NCI-H1417 (cell line): ENCODE measurements at places on chromosomes 2 and 18.

GRCh38 chr2:231052494-231053451 is 3.9 kb upstream of the PSMD1 start:
- DNase-seq: peak; percentile 92

DNA sequence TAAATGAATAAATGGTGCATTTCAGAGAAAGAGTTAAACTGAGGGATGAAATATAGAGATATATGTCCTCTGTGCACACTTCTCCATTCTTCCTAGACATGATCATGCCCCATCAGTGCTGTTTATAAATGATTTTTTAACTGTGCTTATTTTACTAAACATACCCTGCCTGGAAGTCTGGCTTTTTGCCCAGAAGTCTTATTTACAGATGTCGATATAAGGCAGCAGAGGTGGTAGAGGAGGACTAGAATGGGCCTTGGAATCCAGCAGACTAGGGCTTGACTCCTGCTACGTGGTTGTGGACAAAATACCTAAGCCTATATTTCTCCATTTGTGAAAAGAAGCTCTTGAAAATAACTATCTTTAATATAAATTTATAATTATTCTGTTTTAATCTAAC is 355.5 kb downstream of the RAD51AP2 start:
- DNase-seq: no peak

- no peak for DNase-seq
These were observed 481.0 kb upstream of the MYT1L start for GRCh38 chr2:2812117-2812516.

GRCh38 chr2:60385648-60386047 is 167.8 kb downstream of the BCL11A start:
- DNase-seq: no peak

DNA sequence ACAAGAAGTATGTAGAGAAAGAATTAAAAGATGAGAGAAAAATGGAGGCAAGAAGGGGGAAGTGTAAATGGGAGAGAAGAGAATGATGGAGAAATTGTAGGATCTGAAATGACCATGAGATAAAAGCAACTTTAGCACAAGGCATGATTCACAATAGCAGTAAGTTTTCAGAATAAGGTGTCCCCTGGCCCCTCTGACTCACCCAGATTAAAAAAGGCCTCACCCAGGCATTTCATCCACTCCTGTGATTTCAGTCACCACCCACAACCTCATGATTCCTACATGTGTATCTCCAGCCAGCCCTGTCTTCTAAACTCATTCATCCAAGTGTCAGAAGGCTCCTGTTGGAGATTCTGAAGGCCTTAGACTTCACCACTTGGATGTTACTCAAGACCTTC is 56.6 kb downstream of the SP100 start:
- no peak for DNase-seq

DNA sequence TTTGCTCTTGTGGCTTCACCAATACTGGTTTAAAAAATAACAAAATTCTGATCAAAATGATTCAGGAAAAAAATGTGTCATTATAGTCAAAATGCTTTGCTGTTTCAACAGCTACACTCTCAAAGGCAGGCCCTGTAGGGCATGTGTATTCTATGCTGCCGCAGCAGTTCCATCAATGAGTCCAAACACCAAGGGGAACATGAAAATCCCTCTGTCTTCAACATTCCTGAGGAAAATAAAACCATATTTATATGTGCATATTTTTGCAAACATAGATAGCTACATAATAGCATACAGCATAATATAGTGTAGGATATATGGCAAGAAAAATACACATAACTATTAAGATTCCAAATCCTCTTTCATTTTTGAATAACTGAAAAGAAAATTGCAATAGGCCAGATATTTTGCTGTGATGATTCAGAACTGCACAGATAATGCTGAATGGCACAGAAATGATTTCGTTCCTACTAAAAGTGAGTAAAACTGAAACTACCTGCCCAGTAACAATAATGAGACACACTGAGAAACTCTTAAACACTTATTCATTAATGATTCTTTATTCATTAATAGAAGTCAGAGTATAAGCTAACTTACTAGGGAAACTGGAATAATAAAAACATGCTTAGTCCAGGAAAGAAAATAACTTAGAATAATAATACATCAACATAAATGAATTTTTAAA is 343.8 kb downstream of the SUCLG1 start:
- DNase-seq: no peak

GRCh38 chr2:204278454-204278853 is 266.8 kb upstream of the PARD3B start:
- DNase-seq: no peak

- DNase-seq: no peak
These were observed 262.1 kb downstream of the GALNT13 start for GRCh38 chr2:154133823-154134222.

- no peak for DNase-seq
These were observed 8.3 kb downstream of the FN1 start for GRCh38 chr2:215427585-215427984.

- DNase-seq: no peak
These were observed 142.7 kb upstream of the ST6GAL2 start for GRCh38 chr2:107028661-107029060.

GRCh38 chr2:9771481-9772017 is 71.7 kb upstream of the TAF1B start:
- peak; percentile 16 for DNase-seq

DNA sequence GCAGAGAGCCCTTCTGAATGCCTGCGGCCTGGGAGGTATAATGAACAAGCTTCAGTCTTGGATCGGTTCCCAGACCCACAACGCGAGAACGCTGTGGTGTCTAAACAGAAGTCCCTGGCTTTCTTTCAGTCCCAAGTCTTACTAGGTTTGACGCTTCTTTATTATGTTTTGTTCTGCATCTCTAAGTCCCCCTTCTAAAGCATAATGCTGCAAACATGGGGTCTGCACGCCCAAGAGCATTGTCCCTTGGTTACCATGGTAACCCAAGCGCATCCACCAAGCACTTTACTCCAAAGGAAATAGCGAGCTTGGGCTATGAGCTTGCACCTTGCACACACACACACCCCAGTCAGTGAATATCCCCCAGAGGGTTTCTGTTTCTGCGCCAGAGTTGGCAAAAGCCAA is 193.7 kb downstream of the INO80D start:
- DNase-seq: peak; percentile 58

GRCh38 chr18:44033144-44033701 is 647.5 kb upstream of the SETBP1 start:
- no peak for DNase-seq

DNA sequence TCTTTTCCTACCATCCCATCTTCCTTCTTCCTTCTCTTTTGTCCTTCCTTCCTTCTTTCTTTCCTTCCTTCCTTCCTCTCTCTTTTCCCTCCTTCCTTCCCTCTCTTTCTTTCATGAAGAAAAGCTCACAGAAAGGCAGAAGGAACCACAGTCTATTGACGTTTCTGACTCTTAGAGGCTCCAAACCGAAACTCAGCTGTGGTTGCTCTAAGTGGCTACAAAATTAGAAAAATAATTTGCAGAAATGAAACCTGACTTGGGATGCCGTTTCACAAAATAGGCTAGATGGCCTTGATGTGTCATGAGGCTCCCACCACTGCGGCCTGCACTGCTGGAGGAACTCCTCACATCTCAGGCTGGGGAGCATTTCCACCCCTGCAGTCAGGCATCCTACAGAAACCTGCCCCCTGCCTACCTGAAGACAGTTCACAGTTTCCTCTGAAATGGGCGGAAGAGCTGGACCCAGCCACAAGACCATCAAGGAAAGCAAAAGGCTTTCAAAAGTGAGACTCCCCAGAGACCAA is 165.6 kb downstream of the SMAD7 start:
- DNase-seq: no peak

DNA sequence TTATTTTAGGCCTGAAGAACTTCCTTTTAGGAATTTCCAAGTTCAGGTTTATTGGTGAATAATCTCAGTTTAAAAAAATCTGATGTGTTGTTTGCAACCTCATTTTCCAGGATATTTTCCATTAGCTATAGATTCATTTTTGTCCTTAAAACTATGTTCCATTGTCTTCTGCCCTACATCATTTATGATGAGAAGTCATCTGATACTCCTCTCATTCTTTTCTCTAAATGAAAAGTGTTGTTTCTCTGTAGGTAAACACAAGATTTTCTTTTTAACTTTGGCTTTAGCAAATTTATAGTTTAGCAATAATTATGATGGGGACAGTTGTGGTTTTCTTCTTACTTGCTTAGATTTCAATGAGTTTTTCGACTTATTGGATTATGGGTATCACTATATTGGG is 427.3 kb downstream of the DCDC2C start:
- DNase-seq: peak; percentile 8

GRCh38 chr2:179981085-179981484 is 26.0 kb downstream of the CWC22 start:
- DNase-seq: peak; percentile 15

GRCh38 chr2:83561592-83561991 is 897.5 kb downstream of the SUCLG1 start:
- no peak for DNase-seq

- no peak for DNase-seq
These were observed 41.7 kb downstream of the CYP20A1 start for GRCh38 chr2:203280428-203281064.

GRCh38 chr2:172847188-172847587 is 111.5 kb downstream of the RAPGEF4 start:
- no peak for DNase-seq

DNA sequence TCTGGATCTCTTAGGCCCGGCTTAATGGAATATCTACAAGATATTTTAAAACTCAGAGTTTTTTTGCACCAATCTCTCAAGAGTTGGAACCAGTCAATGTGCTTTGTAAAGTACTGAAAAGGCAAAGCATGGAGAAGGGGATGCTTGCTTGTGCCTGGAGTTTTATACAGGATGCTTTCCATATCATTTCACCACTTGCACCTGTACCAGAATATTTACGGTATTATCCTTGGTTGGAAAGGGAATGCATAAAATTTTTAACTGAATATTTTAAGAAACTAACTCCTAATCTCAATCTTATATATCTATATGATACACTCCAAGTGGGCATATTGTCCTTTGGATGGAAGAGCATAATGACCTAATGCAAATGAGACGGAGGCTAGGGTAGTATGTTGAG is 318.7 kb downstream of the CLIP4 start:
- DNase-seq: no peak

DNA sequence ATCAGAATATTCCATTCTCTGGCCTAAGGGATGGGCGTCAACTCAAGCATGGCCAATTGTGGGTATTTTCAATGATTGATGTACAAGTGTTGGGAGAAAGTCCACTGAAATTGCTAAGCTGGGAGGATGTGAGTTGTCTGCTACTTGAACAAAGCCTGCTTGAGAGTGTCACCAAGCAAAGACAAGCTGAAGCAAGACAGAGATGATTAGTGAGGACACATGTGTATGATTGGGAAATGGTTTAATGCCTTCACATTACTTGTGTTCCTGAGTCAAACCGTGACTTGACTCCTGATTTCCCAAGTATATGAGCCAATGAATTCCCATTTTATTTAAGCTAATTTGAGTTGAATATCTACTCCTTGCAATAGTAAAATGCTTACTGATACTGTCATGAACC is 23.7 kb upstream of the NRP2 start:
- DNase-seq: no peak

GRCh38 chr2:197212344-197213262 is 98.0 kb downstream of the ANKRD44 start:
- no peak for DNase-seq

DNA sequence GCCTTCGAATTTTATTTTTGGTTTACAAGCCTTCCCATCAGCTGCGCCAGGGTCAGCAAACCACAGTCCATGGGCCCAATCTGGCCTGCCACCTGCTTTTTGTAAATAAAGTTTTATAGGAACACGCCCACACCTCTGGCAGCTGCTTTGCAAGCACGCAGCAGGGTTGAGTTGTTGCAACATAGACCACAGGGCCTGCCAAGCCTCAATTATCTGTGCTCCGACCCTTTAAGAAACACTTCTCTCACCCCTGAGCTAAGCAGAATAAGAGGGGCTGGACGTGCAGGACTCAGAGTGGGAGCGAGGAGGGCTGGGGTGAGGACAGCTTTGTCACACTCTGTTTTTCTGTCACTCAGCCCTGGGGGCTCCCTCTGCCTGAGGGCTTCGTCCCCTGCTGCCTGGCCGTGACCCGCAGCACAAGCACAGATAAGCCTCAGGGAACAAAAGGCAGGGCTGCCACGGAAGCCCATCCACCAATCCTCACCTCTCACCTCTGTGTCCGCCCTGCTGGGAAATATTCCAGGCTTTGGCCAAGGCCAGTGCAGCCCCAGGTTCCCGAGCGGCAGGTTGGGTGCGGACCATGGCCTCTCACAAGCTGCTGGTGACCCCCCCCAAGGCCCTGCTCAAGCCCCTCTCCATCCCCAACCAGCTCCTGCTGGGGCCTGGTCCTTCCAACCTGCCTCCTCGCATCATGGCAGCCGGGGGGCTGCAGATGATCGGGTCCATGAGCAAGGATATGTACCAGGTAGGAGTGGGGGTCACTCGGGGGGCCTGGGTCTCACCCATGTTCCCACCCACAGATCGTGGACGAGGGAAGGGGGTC is at the start of gene AGXT:
AGXT (plus strand) TSS at position 539 of the 823 bp plus-strand sequence; CDS start at position 581, 42 bp downstream.
- peak; percentile 9 for DNase-seq

DNA sequence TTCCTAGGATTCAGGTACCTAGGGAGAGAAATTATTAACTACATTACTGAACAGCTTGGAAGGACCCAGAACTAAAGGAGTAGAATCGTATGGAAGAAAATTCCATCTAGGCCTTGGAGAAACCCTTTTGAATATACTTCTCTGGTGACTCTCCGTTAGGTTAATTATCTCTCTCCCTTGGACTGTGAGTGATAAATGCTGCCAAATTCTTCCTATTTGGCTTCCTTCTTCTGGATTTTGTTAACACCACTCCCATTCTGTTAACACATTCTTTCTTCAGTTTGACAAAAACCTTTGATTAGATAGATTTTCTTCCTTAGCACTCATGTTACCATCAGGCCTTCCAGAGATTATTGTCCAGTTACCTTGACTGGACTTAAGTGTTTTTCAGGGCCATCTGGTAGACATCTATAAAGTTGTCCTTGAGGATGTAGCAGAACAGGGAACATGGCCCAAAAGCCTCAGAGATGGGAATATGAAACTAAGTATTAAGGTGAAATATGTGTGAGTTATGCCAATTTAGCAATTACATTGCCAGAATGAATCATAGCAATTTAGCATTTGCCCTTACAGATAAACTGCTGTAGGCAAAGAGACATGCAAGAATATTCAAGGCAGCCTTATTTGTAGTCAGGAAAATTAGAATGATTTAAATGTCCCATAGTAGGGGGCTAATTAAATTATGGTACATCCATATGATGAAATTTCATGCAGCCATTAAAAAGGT is 6.7 kb downstream of the CYP27A1 start:
- DNase-seq: no peak
